ENCODE measurements at places on chromosomes 7 and 10.

DNA sequence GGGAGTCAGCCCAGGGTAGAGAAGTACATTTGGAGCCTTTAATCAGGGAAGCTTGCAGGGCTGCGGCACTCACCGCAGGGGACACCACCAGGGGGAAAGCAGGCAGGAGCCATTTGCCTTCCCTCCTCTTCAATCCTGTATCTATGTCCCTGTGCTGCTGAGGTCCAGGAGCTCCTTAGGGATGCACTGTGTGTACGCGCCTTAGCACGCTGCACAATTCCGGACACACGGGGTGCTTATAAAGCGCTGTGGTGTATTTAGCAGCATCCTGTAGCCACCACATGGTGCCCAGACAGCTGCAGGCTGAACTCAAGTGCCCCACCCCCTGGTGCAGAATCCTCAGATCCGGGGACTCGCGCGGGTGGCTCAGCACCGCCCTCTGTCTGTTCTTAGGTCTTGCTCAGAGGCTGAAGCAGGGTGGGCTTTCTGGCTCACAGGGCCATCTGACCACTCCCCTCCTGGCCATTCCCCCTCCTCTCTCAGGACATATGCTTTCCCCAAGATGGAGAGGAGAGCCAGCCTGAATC, 421.4 kb downstream of the SDK1 start:
- no peak for DNase-seq

GRCh38 chr10:103685880-103686669, 169.3 kb downstream of the SH3PXD2A start:
- DNase-seq: peak; percentile 65

DNA sequence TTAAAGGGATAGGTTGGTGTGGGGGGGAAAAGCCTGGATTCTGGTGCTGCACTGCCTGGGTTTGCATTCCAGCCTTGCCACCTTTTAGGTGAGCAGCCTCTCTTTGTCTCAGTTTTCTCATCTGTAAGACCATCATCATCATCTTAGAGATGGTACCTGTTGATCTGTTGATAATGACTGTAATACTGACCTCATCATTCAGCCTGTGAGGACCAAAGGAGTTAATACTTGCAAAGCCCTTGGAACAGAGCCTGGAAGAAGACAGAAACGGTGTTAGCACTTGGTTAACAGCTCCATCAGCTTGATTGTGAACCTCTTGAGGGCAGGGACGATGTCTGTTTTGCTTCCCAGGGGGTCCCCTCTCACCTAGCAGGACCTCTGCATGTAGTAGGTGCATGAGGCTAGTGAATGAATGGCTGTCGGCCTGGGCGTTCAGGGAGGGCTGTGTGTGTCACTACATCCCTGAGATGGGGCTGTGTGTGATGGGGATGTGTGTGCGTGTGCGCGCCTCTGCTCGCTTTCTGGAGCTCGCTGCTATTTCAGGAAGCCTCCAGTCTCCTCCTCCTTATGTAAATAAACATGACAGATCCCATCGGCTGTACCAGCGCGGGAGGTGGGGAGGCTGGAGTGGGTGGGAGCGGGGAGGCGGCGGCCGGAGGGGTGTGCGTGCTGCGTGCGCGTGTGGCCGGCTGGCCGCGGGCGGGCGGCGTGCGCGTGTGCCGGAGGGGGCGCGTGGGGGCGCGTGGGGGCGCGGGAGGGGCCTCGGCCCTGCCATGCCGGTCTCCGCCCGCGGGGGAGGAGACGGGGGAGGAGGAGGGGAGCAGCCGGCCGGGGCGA, 61.2 kb downstream of the NEURL1 start:
- no peak for DNase-seq

DNA sequence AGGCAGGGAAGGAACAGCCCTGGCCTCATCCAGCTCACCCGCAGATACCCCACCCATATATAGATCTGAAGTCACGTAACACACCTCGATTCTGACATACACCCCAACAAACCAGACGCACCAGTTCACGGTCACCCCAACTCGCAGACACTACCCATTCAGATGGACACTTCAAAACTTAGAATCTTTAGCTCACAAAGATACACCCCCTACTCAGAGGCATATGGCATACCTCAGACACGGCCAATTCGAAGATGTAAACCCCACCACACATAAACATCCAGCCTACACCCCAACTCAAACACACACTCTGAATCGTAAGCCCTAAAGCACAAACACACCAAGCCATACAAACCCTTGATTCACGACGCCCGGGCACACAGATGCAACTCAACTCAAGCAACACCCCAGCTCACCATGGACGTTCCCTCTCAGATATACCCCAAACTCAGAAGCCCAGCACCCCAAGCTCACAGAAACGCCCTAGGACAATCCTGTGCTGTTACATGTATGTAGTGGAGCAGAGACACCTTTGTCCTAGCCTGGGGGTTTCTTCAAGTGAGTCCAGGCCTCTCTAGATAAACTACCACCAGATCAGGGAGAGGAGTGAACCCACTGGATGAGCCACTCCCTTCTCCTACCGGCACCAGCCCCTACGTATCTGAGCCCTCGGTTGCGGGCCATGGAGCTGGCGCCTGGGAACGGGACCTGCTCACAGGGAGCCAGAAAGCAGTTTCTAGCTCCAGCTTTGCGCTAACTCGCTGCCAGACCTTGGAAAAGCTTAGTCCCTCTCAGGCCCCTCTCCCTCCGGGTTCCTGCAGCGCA, 8.8 kb downstream of the PSD start:
- no peak for DNase-seq

- no peak for DNase-seq
Measured at GRCh38 chr7:3916146-3916545, 615.1 kb downstream of the SDK1 start.

GRCh38 chr10:114743521-114744231, 77.9 kb upstream of the FHIP2A start:
- no peak for DNase-seq

DNA sequence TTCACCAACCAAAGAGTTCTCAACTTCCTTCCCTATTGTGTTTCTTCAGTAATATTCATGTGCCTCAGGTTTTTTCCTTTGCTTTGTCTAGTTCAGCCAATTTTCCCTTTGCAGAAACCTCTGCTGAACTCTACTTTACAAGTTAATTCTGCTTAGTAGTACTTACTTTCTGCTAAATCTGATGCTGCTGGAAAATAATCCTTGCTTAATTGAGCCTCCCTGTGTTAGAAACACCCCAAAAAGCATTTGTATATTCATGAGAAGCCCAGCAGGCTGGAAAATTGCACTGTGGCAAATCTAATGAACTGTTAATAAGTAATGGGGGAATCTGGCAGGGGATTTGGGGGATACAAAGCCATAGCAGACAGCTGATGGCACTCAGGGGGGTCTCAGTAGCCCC, 78.5 kb downstream of the CDCA7L start:
- DNase-seq: no peak

GRCh38 chr7:106812027-106812643, 52.9 kb upstream of the PIK3CG start:
- no peak for DNase-seq

Data from stimulated activated CD4-positive, alpha-beta T cell treated with anti-CD3 and anti-CD28 coated beads, TNF-alpha, amount 100 ng/mL, for 4 hours (primary cell).